ENCODE measurements at places on chromosomes 16 and 17.
A peak's percentile ranks its signal among the peaks of the same experiment; 100 is the strongest.

- DNase-seq = no peak
Observed at GRCh38 chr16:17177959-17178905, 292.5 kb downstream of the XYLT1 start.

DNA sequence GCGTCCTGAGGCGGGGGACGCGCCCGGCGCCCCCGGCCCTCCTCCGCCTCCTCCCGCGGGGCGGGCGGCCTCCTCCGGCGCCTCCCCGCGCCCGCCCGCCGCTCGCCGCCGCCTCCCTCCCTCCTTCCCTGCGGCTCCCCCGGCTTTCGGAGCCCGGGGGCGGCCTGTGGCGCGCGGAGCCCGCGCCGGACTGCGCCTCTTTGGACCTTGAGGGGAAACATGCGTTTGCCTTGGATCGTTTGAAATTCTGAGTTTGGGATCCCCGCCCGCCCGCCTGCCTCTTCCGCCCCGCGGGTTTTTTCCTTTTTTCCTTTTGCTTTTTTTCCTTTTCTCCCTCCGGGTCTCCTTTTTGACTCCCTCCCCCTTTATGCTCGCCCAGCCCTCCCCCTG, 390 bp downstream of the ZNRF1 start:
- peak; percentile 14 for DNase-seq

DNA sequence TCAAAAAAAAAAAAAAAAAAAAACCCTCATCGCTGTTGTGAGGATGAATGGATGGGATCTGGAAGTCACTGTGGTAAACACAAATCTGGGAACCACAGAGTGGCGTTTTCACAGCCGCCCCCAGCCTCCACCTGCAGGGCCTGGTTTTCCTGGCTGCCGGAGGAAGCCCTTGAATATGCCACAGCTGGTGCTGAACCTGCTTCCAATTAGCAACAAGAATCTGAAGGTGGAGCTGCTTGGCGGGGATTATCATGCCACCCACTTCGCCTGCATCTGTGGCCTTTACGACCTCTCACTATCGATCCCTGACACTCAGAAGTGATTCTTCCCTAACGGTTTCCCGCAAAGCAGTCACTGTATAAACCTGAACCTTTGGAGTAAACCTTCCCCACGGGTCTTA, 16.1 kb downstream of the MRM3 start:
- DNase-seq = no peak

GRCh38 chr16:14193316-14193871, 122.3 kb downstream of the MRTFB start:
- DNase-seq = no peak

GRCh38 chr17:40551091-40551878, 14.0 kb downstream of the CCR7 start:
- DNase-seq = no peak

DNA sequence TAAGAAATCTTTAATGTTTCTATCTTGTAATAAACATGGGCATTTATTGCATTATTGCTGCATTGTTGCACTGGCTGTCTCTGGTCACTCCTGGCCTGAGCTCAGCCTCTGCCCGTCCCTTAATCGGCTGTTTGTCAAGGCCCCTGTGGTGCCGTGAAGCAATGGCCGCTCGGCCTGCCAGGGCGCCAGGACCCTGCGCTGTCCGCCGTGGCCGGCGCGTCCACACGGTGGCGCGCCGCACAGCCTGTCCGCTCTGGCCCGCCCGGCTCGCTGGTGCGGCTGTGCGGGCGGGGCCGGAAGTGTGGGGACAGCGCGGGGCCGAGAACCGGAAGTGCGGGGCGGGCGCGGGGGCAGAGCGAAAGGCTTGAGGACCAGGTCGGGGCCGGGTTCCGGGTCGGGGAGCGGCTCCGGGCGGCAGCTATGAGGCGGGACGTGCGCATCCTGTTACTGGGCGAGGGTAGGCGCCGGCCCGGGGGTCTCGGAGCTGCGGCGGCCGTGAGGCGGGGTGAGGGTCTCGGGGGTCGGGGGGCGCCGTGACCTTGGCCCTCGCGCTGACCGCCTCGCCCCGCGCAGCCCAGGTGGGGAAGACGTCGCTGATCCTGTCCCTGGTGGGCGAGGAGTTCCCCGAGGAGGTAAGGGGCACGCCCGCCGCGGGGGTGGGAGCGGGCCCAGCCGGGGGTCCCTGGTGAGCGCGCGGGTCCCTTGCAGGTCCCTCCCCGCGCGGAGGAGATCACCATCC, at the start of gene RHOT2:
TSS of gene RHOT2 (plus strand) at position 353 of the 739 bp plus-strand sequence. CDS start at position 421, 68 bp downstream.
- DNase-seq = peak; percentile 85

- DNase-seq = no peak
Observed at GRCh38 chr17:1241929-1242328, 28.3 kb upstream of the BHLHA9 start.

DNA sequence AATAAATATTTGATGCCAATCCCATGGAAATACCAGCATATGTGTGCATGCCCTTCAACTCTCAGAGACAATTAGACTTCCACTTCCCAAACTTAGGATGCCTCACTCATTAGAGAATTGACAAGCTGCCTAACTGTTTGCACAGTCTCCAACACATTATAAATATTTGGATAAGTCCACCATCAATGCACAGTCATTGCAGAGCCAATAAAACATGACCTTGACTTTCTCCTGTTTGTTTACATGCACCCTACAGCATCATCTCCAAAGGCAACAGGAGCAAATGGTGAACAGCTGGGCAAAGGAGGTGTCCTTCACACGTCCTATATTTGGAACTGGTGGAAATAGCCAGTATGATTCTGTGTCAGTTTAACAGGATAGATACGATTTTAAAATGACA, 804.4 kb upstream of the RBFOX1 start:
- no peak for DNase-seq
